ENCODE measurements at places on chromosomes 13 and 19. TPM values are rescaled to one million over a fixed set of nuclear protein-coding genes. Genes with fewer than 3 reads are reported as not detected.

The FBXO27 gene
- 4.9 TPM for polyA plus RNA-seq

The NAT14 gene
- polyA plus RNA-seq = 42.6 TPM

The CEACAM7 gene
- polyA plus RNA-seq = not detected

The KMT2B gene
- polyA plus RNA-seq = 28.4 TPM

The KLK5 gene
- not detected for polyA plus RNA-seq

The IRGC gene
- not detected for polyA plus RNA-seq

The ETV2 gene
- 1.0 TPM for polyA plus RNA-seq

The CGB7 gene
- polyA plus RNA-seq = 0.62 TPM

The ZNF724 gene
- polyA plus RNA-seq = 0.77 TPM

The FCHO1 gene
- polyA plus RNA-seq = 0.80 TPM

The FGF21 gene
- polyA plus RNA-seq = not detected

The ZNF28 gene
- 4.2 TPM for polyA plus RNA-seq

The FAM216B gene
- not detected for polyA plus RNA-seq

The NCCRP1 gene
- polyA plus RNA-seq = 0.06 TPM

The SLC7A10 gene
- not detected for polyA plus RNA-seq

The LILRA1 gene
- polyA plus RNA-seq = not detected

The C5AR2 gene
- polyA plus RNA-seq = not detected

The ZNF570 gene
- 0.84 TPM for polyA plus RNA-seq

The ZNF865 gene
- 4.0 TPM for polyA plus RNA-seq

The FAM124A gene
- polyA plus RNA-seq = 5.2 TPM

The SPINT2 gene
- 28.9 TPM for polyA plus RNA-seq

The PRMT1 gene
- 599 TPM for polyA plus RNA-seq

The ZNF558 gene
- polyA plus RNA-seq = 0.35 TPM

The CGB3 gene
- not detected for polyA plus RNA-seq

The FBXO17 gene
- 24.3 TPM for polyA plus RNA-seq

The LGALS7 gene
- not detected for polyA plus RNA-seq

The TMED1 gene
- 63.6 TPM for polyA plus RNA-seq

The OR4F17 gene
- not detected for polyA plus RNA-seq

The RFPL4A gene
- polyA plus RNA-seq = not detected

The RAB11B gene
- polyA plus RNA-seq = 74.1 TPM

The SLC17A7 gene
- polyA plus RNA-seq = 0.07 TPM

The RFXAP gene
- 2.3 TPM for polyA plus RNA-seq

The ZNF677 gene
- polyA plus RNA-seq = 13.4 TPM

The PTPRH gene
- polyA plus RNA-seq = 0.10 TPM

The CLDN10 gene
- polyA plus RNA-seq = 0.92 TPM

The C19orf81 gene
- 0.79 TPM for polyA plus RNA-seq

The CCNA1 gene
- polyA plus RNA-seq = 2.8 TPM

The SEMA6B gene
- 108 TPM for polyA plus RNA-seq

The C19orf85 gene
- polyA plus RNA-seq = not detected

The PGLYRP1 gene
- not detected for polyA plus RNA-seq

The LRRC63 gene
- not detected for polyA plus RNA-seq

The CLIP3 gene
- polyA plus RNA-seq = 4.7 TPM

The CALR3 gene
- not detected for polyA plus RNA-seq

The CPT1C gene
- polyA plus RNA-seq = 80.8 TPM

The NDUFA11 gene
- polyA plus RNA-seq = 1,690 TPM

The CELF5 gene
- polyA plus RNA-seq = not detected

The RAB20 gene
- polyA plus RNA-seq = 1.8 TPM

The ZMYM2 gene
- 14.7 TPM for polyA plus RNA-seq

The RXFP2 gene
- polyA plus RNA-seq = not detected

The ZNF540 gene
- polyA plus RNA-seq = 0.25 TPM
